ENCODE measurements at places on chromosomes 11 and 22.

GRCh38 chr11:44559207-44559939 is 6.1 kb upstream of the CD82 start:
- no peak for DNase-seq

DNA sequence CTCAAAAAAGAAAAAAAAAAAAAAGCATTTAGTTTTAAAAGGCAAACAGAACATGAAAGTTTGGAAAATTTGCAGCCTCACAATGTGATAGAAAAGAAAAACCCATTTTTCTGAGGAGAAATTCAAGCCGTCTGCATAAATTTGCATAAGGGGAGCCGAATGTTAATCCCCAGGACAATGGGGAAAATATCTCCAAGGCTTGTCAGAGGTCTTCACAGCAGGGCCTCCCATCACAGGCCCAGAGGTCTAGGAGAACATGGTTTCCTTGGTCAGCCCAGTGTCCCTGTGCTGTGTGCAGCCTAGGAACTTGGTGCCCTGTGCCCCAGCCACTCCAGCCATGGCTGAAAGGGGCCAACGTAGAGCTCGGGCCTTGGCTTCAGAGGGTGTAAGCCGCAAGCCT is 109.1 kb downstream of the TRIM44 start:
- DNase-seq: no peak

GRCh38 chr11:129146191-129146590 is 45.9 kb downstream of the ARHGAP32 start:
- no peak for DNase-seq

DNA sequence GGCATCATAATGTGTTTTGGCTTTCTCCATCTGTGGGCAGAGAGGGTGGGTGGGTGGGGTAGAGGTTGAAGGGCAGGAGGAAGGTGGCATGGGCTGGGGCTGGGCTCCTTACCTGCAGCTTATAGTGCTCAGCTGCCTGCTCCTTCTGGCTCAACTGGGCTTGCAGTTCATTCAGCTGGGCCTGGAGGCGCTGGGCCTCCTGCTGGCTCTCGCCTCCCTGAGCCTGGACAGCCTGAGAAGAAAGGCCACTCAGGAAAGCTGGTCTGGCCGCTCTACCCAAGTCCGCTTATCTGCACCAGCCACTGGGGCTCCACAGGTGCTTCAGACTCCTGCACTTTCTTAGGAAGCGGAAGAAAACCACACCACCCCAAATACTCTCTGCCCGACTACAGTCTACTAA is 10.4 kb downstream of the IL18BP start:
- DNase-seq: no peak

- no peak for DNase-seq
Measured at GRCh38 chr11:75450826-75451821, 18.1 kb upstream of the KLHL35 start.

DNA sequence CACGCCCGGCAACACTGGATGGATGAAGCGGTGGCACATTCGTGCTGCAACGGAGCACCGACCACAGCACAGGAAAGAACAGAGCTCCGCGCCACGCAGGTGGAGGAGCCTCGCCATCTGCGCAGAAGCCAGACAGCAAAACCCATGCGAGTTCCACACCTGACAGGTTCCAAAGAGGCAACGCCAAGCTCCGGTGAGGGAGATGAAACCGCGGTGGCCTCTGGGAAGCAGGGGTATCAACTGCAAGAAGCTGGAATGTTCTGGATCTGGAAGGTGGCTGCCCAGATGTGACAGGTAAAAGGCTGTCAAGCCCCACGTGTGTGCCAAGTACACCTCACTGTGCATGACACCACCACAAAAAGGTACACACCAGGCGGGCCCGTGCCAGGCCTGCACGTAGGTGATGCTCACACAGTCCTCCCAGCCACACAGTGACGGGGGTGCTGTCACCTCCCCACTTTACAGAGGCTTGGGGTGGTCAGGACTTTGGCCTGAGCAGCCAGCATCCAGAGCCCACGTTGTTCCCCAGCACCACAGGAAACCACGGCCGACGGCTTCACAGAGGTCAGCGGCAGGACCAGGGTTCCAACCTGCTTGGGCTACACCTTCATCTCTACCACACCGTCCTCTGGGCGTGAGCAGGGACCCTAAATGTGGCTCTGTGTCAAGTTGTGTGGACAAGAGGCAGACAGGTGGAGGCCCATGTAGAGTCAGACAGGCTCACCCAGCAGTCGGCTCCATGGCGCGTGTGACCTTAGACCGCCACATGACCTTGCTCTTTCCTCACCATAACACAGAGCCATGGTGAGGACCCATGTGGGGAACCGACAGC is 19.7 kb upstream of the EFCAB6 start:
- DNase-seq: no peak

Data from AG09319 (cell line).